ENCODE measurements at places on chromosomes 5 and 9. TPM values are rescaled to one million over a fixed set of nuclear protein-coding genes. Genes with fewer than 3 reads are reported as not detected.

Gene SLCO6A1
- not detected for total RNA-seq

Gene SPINK7
- not detected for total RNA-seq

Gene PTPN3
- 23.5 TPM for total RNA-seq

Gene FAM174A
- total RNA-seq, result 21.2 TPM

Gene NSD1
- total RNA-seq, result 73.6 TPM

Gene HINT1
- total RNA-seq, result 220 TPM

Gene PPIP5K2
- 142 TPM for total RNA-seq

Gene CDH9
- 57.4 TPM for total RNA-seq

Gene NPDC1
- 23.1 TPM for total RNA-seq

Gene PCDHGA8
- 6.9 TPM for total RNA-seq

Gene IFNA13
- total RNA-seq, result not detected

Gene DMRT3
- not detected for total RNA-seq

Gene LPAR1
- 25.8 TPM for total RNA-seq

Gene PHAX
- total RNA-seq, result 99.0 TPM
